ENCODE measurements at places on chromosomes 7 and 10. TPM values are rescaled to one million over a fixed set of nuclear protein-coding genes. Genes with fewer than 3 reads are reported as not detected.

Gene PAX4
- not detected for total RNA-seq

Gene TMEM229A
- total RNA-seq = 2.8 TPM

Gene CYP26A1
- 0.29 TPM for total RNA-seq

- peak; percentile 55 for DNase-seq
Measured at GRCh38 chr7:21507627-21508343, 35.1 kb upstream of the DNAH11 start.

Data from adrenal gland (tissue), 19 donors.